ENCODE measurements at places on chromosomes 11 and 22. TPM values are rescaled to one million over a fixed set of nuclear protein-coding genes. Genes with fewer than 3 reads are reported as not detected.
A peak's percentile ranks its signal among the peaks of the same experiment; 100 is the strongest.

DNA sequence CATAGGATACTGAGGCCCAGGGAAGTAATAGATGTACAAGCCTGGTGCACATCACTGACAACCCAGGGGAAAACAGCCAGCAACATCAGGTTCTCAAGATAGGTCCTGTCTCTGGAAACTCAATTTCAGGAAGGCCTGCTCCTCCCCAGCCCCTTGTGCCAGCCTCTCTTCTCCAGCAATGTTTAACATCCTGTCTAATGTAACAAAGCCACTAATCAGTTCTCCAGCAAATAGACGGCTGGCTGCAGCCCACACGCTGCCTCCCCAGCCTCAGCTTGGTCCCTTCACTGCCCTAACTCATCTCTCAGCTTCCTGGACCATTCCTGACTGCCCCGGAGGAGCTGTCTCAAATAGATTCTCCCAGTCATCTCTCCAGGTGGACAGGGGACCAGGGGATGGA lies 37.8 kb downstream of the RPL27A start:
- H3K4me3 ChIP-seq, result peak overlapping the region; percentile 25
- H3K4me1 ChIP-seq, result peaks cover 4% of the 10 kb centered on the region
- DNase-seq, result no peak
- H3K27me3 ChIP-seq, result peaks cover 26% of the 10 kb centered on the region

DNA sequence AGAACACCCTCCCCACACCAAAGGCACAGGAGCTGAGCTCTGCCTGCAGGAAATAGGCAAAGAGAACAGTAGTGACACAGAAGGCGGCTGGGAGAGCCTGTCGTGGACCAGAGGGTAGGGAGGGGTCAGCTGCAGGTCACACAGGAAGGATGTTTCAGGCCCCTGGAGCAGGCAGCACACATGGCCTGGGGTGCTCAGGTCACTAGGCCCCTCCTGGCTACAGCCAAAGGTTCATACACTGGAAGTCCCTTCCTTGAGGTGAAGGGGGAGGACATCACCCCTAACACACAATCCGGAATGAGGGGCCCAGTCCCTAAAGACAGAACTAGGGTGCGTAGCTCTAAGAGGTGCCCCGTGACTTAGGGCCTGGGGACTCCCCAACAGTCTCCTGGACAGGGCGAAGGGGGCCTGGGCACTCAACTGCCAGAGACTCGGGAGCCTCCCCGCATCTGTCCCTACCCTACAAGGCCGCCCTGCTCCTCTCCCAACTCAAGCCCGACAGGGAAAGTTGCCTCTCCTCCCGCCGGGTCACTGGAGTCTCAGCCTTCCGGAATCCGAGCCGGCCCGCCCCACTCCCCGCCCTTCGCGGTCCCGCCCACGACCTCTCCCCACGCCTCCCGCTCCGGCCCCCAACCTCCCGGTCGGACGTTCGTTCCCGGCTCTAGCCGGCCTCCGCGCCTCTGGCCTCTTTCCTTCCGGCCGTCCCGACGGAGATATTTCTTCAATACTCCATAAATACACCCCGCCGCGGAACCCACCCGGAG lies at the start of gene CYB5R2:
Gene CYB5R2, minus strand, starts transcription at position 541 of the 764 bp plus-strand sequence. CDS start 675 bp downstream, outside the sequence.
- no peak for DNase-seq
- H3K27ac ChIP-seq, result no peak within 1 kb of the TSS
- no peaks in the 10 kb centered on the region for H3K36me3 ChIP-seq
- H3K27me3 ChIP-seq, result peaks cover 50% of the 10 kb centered on the region

DNA sequence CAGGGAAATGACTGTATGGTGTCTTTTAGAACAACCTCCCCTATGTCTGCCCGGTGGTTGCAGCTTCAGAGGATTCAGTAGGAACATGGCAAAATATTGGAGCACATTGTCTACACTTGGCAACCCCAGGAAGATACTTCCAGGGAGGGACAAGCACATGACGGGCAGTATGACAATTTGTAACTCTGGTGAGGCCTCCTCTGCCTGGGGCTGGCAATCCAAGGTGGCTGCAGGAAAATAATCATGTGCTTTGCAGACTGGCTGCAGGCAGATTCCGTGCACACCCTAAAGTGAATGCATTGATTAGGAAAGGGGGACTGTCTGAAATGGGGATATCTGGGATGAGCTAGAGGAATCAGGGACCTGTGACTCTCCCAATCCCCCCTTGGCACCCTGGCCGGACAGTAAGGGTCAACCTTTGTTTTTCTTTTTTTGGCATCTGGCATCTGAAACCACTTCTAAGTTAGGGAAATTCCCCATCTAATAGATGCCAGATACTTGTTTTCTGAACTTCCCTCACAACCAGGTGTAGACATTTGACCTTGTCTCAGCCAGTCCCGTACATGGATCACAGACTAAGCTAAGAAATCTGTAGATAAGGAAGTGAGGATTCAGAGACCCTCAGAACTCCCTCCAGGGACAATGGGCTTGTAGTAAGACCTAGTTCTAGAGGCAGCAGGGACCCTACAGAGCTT lies 10.5 kb upstream of the PHOX2A start:
- peaks cover 49% of the 10 kb centered on the region for H3K27me3 ChIP-seq
- H3K4me1 ChIP-seq, result no peaks in the 10 kb centered on the region
- H3K4me3 ChIP-seq, result no peak overlapping the region
- H3K27ac ChIP-seq, result no peak overlapping the region

- no peak for DNase-seq
- H3K27me3 ChIP-seq, result no peaks in the 10 kb centered on the region
- peak overlapping the region; percentile 31 for H3K4me3 ChIP-seq
These were observed 16.9 kb downstream of the TSPAN4 start for GRCh38 chr11:859394-860131.

DNA sequence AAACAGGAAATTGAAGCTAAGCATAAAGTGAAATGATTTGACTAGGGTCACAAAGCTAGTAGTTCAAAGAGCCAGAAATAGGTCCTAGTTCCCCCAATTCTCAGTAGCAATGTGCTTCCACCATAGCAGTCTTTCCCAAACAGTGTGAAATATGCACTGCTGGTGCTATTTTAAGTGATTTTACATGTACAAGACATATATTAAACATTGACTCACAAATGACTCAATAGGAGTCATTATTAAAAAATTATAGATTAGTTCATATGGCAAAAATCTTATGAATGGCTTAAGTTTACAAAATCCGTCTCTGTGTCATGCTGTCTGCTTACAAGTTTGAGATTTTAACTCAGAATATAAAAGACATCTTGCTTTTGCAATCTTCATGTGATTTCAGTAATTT lies 21.4 kb downstream of the KIF18A start:
- H3K36me3 ChIP-seq, result no peaks in the 10 kb centered on the region
- DNase-seq, result no peak
- no peak overlapping the region for H3K4me3 ChIP-seq
- H3K4me1 ChIP-seq, result no peaks in the 10 kb centered on the region
- H3K27me3 ChIP-seq, result no peaks in the 10 kb centered on the region
- no peak overlapping the region for H3K27ac ChIP-seq

- H3K36me3 ChIP-seq, result no peaks in the 10 kb centered on the region
- no peaks in the 10 kb centered on the region for H3K27me3 ChIP-seq
- no peak overlapping the region for H3K27ac ChIP-seq
- peaks cover 19% of the 10 kb centered on the region for H3K4me1 ChIP-seq
- DNase-seq, result peak; percentile 65
These were observed 17.5 kb downstream of the MACROD1 start for GRCh38 chr11:64148226-64148916.

GRCh38 chr11:47389577-47390421 lies 11.5 kb upstream of the SPI1 start:
- no peak for DNase-seq
- peaks cover 16% of the 10 kb centered on the region for H3K4me1 ChIP-seq
- peak overlapping the region; percentile 39 for H3K4me3 ChIP-seq
- H3K27ac ChIP-seq, result no peak overlapping the region

GRCh38 chr11:1673446-1674172 lies 23.4 kb upstream of the KRTAP5-6 start:
- DNase-seq, result no peak
- no peaks in the 10 kb centered on the region for H3K4me1 ChIP-seq
- H3K27me3 ChIP-seq, result peaks cover 69% of the 10 kb centered on the region
- no peaks in the 10 kb centered on the region for H3K36me3 ChIP-seq
- no peak overlapping the region for H3K27ac ChIP-seq

- peaks cover 7% of the 10 kb centered on the region for H3K4me1 ChIP-seq
- H3K27me3 ChIP-seq, result peaks cover 10% of the 10 kb centered on the region
- H3K27ac ChIP-seq, result no peak overlapping the region
- H3K4me3 ChIP-seq, result no peak overlapping the region
- H3K36me3 ChIP-seq, result no peaks in the 10 kb centered on the region
- no peak for DNase-seq
These were observed 9.3 kb upstream of the WBP2NL start for GRCh38 chr22:41989246-41989645.

DNA sequence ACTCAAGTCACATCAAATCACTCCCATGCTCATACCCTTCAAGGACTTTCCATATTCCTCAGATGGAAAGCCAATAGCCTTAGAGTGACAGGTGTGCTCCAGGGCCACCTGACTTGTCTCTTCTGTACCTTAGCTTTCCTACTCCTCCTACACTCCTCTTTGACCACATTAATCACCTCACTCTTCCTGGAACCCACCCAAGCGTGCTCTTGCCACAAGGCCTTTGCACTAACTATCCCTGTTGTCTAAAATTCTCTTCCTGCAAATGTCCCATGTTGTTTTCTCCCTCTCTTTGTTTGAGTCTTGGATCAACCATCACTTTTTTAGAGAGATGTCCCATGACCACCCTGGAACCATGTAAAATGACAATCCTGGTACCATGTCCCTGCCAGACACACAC lies 244.1 kb downstream of the AASDHPPT start:
- H3K4me3 ChIP-seq, result no peak overlapping the region
- H3K36me3 ChIP-seq, result no peaks in the 10 kb centered on the region
- H3K27ac ChIP-seq, result no peak overlapping the region
- H3K27me3 ChIP-seq, result no peaks in the 10 kb centered on the region
- H3K4me1 ChIP-seq, result no peaks in the 10 kb centered on the region
- no peak for DNase-seq

- H3K4me3 ChIP-seq, result no peak overlapping the region
- H3K4me1 ChIP-seq, result no peaks in the 10 kb centered on the region
- H3K27ac ChIP-seq, result no peak overlapping the region
- H3K36me3 ChIP-seq, result peaks cover 3% of the 10 kb centered on the region
- DNase-seq, result no peak
These were observed 22.8 kb upstream of the CKAP5 start for GRCh38 chr11:46868912-46869311.

DNA sequence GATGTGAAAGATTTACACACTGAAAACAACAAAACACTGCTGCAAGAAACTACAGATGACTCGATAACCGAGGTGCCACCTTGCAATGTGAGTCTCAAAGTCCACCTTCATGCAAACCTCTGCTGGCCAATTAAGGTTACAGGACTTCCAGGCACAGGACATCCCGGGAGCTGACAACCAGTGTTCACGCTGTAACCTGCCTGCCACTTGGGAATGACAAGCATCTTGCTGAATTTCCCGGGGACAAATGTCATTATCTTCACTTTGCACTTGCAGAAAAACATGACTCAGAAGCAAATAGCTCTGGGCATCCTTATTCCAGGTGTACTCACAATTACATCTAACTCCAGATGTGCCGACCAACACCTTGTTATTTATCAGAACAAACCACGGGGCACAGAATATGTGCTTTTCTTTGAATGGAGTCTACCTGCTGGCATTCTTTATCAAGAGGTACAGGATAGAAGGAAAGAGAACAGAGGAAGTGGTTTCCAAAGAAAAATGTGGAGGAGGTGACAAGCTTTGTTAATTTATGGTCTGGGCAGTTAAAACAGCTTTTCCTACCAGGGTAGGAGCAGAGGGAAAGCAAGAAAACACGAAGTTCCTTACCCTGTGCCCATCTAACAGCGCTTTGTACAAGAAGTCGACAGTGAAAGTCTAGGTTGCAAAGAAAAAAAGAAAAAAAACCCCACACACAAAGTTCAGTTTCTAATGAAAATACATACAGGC lies 72.3 kb downstream of the SHANK2 start:
- peaks cover 19% of the 10 kb centered on the region for H3K27me3 ChIP-seq
- H3K4me1 ChIP-seq, result no peaks in the 10 kb centered on the region
- no peaks in the 10 kb centered on the region for H3K36me3 ChIP-seq
- H3K27ac ChIP-seq, result no peak overlapping the region
- no peak overlapping the region for H3K4me3 ChIP-seq
- no peak for DNase-seq

- DNase-seq, result no peak
- no peaks in the 10 kb centered on the region for H3K36me3 ChIP-seq
- H3K27me3 ChIP-seq, result peaks cover 42% of the 10 kb centered on the region
- H3K4me3 ChIP-seq, result no peak overlapping the region
- no peaks in the 10 kb centered on the region for H3K4me1 ChIP-seq
These were observed 17.5 kb downstream of the PRG3 start for GRCh38 chr11:57363131-57364080.

GRCh38 chr11:777288-778255 lies at the start of gene GATD1:
Gene GATD1 (minus strand): TSS chr11:777487. CDS start chr11:777462, 25 bp downstream.
- no peaks in the 10 kb centered on the region for H3K36me3 ChIP-seq
- peaks cover 8% of the 10 kb centered on the region for H3K4me1 ChIP-seq
- peak within 1 kb of the TSS; percentile 85 for H3K4me3 ChIP-seq

DNA sequence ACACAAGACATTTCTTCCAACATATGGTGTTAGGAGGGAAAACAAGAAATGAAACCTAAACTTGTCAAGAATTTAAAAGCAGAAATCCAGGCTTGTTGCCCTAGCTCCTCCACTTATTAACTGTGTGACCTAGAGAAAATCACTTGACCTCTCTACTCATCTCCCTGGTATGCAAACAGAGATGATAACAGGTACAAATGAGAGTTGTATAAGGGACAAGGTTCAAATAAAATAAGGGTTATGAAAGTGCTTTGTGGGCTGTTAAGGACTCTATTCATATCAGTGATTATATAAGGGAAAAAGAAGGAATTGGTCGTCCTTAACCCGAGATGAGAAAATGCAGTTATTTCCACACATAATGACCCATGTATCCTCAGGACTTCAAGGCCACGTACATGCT lies 372.7 kb upstream of the TENM4 start:
- H3K4me1 ChIP-seq, result no peaks in the 10 kb centered on the region
- no peak for DNase-seq
- H3K27ac ChIP-seq, result no peak overlapping the region
- no peaks in the 10 kb centered on the region for H3K27me3 ChIP-seq
- no peak overlapping the region for H3K4me3 ChIP-seq

GRCh38 chr22:28857288-28857687 lies 26.1 kb upstream of the ZNRF3 start:
- DNase-seq, result no peak
- peaks cover 13% of the 10 kb centered on the region for H3K27me3 ChIP-seq
- peaks cover 3% of the 10 kb centered on the region for H3K4me1 ChIP-seq
- H3K27ac ChIP-seq, result no peak overlapping the region

The RIMBP3C gene
- 0.34 TPM for total RNA-seq

The CSNK2A3 gene
- total RNA-seq, result not detected

The VWA5A gene
- total RNA-seq, result 4.7 TPM

The MCAM gene
- 25.6 TPM for total RNA-seq

The ALG8 gene
- 17.2 TPM for total RNA-seq

The ADM2 gene
- 2.4 TPM for total RNA-seq
